ENCODE measurements at places on chromosomes 3 and 15.
A peak's percentile ranks its signal among the peaks of the same experiment; 100 is the strongest.

DNA sequence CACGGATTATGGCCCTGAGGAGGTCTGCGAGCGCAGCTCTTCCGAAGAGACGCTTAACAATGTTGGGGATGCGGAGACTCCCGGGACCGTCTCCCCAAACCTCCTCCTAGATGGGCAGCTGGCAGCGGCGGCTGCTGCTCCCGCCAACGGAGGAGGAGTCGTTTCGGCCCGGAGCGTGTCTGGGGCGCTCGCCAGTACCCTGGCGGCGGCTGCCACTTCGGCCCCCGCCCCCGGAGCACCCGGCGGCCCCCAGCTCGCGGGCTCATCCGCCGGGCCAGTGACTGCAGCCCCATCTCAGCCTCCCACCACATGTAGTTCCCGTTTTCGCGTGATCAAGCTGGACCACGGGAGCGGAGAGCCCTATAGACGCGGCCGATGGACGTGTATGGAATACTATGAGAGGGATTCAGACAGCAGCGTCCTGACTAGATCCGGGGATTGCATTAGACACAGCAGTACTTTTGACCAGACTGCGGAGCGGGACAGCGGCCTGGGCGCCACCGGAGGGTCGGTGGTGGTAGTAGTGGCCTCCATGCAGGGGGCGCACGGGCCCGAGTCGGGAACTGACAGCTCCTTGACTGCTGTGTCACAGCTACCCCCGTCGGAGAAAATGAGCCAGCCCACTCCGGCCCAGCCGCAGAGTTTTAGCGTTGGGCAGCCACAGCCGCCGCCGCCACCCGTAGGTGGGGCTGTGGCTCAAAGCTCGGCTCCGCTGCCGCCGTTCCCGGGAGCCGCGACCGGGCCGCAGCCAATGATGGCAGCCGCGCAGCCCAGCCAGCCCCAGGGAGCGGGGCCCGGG is 1.6 kb downstream of the TSC22D2 start:
- peak; percentile 55 for DNase-seq

- DNase-seq, result no peak
These were observed 121.4 kb downstream of the RFTN1 start for GRCh38 chr3:16392065-16392464.

DNA sequence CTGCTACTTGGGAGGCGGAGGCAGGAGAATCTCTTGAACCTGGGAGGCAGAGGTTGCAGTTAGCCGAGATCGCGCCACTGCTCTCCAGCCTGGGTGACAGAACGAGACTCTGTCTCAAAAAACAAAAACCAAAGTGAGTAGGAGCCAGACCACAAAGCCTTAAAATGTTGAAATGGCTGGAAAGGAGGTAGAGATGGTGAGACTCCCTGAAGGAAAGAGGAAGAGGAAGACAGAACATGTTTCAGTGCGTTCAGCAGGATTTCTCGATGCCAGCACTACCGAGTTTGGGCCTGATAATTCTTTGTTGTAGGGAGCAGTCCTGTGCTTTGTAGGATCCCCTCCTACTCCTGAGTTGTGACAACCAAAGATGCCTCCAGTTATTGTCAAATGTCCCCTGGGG is 189.9 kb downstream of the AKAP13 start:
- peak; percentile 94 for DNase-seq

DNA sequence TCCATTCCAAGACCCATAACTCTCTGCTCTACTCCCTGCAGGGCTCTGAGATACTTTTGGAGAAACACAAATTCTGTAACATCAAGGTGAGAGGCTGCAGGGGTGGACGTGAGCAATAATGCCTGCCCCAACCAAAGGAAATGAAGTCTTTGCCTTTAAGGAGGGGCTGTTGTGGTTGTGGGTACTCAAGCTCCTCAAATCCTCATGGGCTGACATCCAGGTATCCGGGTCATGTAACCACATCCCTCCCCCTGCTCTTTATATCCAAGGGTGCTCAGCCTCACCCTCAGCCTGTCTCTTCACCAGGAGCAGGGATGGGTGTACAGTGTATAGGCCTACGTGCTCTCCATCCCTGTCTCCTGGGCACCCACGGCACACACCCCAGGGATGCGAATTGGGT is 32.3 kb downstream of the NOX5 start:
- DNase-seq, result no peak

GRCh38 chr15:66006986-66007385 is 137.7 kb downstream of the RAB11A start:
- DNase-seq, result no peak

- no peak for DNase-seq
These were observed 632 bp upstream of the DHX36 start for GRCh38 chr3:154324919-154325318.

DNA sequence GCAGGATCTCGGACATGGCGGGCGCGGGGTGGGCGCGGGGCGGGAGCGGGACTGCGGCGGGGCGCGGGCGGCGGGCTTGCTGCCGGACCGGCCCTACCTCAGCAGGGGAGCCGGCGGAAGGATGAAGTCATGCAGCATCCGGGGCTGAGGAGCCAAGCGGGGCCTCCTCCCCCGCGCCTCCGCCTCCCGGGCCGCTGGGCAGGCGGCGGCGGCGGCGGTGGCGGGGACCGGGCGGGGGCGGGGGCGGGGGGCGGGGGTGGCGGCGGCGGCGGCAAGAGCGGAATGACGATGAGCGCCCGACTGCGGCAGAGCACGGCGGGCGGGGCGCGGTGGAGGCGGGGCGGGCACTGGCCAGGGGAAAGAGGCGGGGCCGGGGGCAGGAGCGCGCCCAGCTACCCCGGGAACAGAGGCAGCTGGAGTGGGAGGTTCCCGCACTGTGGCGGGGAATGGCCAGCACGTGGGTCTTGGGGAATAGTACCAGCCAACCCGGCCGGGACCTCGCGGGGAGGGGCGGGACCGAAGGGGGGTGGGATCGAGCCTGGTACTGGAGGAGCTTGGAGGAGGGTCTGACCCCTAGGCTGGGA is at the start of gene CAMK2N2:
CAMK2N2 (minus strand) TSS at position 284 of the 584 bp plus-strand sequence; CDS start at position 16, 268 bp downstream.
- DNase-seq, result peak; percentile 34

- DNase-seq, result no peak
These were observed 19.7 kb downstream of the SLC12A1 start for GRCh38 chr15:48225771-48226170.

- DNase-seq, result peak; percentile 92
These were observed 557.2 kb downstream of the NR2F2 start for GRCh38 chr15:96887730-96888129.

DNA sequence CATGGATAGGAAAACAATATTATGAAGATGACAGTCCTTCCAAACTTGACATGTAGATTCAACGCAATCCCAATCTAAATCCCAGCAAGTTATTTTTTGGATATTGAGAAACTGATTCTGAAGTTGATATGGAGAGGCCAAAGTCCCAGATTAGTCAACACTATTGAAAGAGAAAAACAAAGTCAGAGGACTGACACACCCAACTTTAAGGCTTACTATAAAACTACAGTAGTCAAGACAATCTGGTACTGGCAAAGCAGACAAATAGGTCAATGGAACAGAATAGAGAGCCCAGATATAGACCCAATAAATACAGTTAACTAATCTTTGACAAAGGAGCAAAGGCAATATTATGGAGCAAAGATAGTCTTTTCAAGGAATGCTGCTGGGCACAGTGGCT is 119.2 kb upstream of the ASB14 start:
- DNase-seq, result no peak

GRCh38 chr15:46293550-46293949 is 658.7 kb downstream of the SQOR start:
- no peak for DNase-seq

- peak; percentile 64 for DNase-seq
These were observed 19.7 kb upstream of the SATB1 start for GRCh38 chr3:18444595-18445400.

GRCh38 chr15:58886921-58887320 is 46.6 kb downstream of the SLTM start:
- no peak for DNase-seq

DNA sequence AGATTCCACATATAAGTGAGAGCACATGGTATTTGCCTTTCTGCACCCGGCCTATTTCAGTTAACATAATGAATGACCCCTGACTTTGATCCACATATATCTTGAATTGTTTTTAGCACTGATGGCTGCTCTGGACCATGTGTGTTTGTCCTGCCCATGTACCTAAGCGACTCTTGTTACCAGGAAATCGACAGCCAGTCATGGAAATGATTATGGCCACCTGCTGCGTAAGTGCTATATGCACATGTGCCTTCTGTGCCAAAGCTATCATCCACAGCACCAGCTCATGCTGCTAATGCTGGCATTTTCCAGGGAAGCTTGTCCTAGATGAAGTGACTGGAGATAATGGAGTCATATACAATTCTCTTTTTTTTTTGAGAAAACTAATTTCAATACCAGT is 103.7 kb downstream of the PEX5L start:
- DNase-seq, result no peak

DNA sequence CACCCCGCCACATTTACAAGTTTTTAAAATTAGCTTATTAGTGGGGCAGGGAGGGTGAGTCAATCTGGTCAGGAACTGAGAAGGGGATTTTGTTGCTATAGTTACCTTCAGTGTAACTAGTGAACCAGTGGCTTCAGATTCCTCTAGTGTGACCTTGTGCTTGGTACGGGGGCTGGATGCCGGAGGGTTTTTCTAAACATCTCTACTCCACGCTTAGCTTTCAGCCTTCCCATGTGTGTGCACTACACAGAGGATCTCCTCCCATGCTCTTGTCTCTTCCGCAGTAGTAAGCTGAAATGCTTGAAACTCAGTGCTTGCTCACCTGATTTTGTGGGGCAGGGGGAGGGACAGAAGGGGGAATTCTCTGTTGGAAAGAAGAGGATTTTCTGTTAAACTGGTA is 67.9 kb upstream of the AKAP13 start:
- peak; percentile 12 for DNase-seq

DNA sequence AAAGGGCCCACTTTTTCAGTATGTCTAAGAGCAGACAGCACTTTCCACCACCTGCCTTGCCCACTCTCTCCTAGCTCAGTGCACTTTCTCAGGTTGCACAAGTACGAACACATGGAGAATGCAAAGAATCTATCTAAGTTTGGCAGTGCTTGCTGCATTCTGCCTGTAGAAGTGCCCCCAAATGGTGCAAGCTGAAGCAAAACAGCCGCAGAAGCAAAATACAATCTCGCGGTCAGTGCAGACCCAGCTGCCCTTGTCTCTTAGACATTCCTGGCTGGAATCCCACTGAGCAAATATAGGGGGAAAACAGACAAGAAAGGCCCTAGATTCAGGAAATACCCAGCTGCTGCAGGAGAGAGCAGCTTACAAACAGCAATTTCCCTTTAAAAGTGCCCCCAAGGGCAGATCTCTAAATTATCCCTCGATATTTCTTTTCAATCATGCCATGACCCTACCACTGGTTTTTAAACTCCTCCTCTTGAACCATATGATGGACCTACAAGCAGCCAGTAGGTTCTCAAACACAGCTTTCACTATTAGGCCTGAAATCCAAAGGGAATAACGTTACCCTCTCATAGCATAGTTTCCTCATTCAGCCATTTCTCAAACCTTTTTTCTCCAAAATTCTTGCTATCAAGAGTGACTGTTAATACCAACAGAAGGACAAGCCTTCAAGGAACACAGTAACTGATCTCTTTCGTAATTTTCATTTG is 67.0 kb downstream of the TNIK start:
- no peak for DNase-seq

- DNase-seq, result no peak
These were observed 387.2 kb upstream of the SGO1 start for GRCh38 chr3:20573175-20573574.

GRCh38 chr15:67049351-67050044 is 15.9 kb upstream of the SMAD3 start:
- DNase-seq, result no peak

DNA sequence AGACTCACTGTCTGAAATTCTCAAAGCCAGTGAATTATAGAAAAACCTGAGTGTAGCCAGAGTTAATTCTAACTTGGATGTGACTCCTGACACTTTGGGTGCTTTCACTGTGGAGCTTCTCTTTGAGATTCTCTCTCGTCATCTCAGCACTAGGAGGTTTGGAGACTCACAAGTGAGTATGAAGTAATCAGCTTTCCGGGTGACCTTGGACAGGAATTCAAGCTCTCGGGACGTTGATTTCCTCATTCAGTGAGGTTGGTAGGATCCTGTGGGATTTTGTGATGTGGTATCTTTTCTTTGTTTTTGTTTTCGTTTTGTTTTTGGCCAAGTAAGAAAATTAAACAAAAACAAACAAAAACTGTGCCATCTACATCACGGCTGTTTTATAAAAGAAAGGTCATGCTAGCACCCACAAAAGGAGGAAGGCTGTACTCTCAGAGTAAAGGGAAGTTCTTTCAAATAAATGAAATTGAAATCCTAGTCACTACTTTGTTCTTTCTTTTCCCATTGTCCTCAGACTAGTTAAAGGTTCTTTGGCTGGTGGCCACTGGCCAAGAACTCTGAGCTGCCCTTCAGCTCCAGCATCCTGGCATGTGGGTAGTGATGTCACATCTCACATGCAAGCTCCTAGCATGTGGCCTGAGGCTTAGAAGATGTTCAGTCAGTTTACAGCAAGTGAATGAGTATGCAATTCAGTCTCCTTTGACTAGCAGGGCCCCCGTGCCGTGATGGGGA is 263.3 kb upstream of the TPM1 start:
- peak; percentile 43 for DNase-seq
